Stimulated activated CD8-positive, alpha-beta memory T cell treated with anti-CD3 and anti-CD28 coated beads, Interleukin-7, amount 100 ng/mL, for 24 hours (primary cell): ENCODE measurements at places on chromosomes 1 and 21.

DNA sequence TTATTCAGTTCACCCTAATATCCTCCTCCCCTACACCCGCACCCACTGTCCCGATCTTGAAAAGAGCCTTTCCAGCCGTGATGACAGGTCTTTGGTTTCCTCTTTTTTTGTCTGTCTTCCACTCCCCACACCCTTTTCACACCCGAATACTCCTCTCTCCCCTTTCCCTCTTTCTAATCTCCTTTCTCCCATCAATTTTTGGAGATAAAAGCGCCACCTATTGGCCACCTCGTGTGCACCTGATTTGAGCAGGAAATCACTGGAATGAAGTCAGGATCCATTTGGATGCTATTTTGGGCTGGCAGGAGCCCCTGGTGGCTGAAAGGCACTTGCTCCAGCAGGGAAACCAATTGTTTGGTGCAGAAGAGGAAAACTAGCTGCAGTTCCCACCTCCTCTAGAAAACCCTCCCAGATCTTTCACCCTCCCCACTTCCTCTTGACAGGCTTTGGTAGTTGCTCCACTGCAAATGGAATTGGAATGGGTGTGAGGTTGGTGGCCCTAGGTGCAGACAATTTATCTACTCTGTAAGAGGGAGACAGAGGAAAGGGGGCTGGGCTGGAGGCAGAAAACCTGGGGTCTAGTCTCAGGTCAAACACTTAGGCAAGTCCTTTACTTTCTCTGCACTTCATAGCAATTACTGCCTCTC lies 8.4 kb downstream of the FOXE3 start:
- DNase-seq: no peak

- no peak for DNase-seq
Observed at GRCh38 chr21:16504766-16505165, 775.0 kb downstream of the USP25 start.

DNA sequence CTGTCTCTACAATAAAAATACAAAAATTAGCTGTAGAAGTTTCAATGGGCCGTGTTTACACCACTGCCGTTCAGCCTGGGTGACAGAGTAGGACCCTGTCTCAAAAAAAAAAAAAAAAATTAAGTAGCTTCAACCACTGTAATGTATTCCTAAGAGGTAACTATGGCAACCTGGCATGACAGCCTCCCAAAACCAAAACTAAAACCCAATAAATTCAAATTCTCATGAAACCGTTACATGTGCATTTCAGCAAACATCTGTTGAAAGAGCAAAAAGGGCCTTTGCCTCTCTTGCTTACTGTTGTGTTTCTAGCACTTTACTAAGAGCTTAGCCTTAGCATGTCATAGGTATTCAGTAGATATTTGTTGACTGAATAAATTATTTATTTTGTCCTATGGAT lies 33.5 kb downstream of the ODR4 start:
- no peak for DNase-seq

GRCh38 chr1:153561466-153561985 lies 4.1 kb downstream of the S100A2 start:
- no peak for DNase-seq

DNA sequence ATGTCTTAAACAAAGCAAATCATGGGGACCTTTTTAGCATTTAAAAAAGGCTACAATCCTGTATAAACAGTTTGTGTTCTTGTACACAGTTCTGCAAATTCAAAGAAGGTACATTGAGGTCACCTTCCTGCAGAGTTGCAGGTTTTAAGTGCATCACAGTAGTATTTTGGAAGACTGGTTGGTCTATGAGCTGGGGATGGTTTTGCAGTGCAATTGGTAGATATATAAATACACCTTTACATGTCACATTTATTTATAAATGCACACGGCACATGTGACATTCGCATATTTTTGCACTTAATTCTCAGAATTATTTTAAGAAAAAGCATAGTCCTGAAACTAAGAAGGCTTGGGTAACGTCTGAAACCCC lies 599 bp upstream of the ITPKB start:
- no peak for DNase-seq

GRCh38 chr21:45788637-45789506 lies 145.3 kb downstream of the PCBP3 start:
- DNase-seq: no peak

DNA sequence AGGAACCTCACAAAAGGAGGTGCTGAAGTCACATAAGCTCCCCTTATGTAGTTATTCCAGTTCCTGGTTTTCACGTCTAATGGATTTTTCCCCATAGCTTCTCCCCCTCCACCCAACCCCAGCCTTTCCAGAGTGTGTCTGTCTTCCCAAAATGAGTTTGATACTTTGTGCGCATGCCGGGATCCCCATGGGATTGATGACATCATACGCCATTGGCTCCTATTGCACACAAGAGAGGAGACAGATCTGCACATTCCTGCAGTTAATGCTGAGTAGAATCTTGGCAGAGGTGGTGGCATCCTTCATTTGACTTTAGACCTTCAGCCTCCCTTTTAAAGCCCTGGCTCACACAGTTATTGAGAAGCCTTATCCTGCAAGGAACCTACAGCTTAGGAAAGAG lies 71.4 kb downstream of the DDR2 start:
- no peak for DNase-seq

DNA sequence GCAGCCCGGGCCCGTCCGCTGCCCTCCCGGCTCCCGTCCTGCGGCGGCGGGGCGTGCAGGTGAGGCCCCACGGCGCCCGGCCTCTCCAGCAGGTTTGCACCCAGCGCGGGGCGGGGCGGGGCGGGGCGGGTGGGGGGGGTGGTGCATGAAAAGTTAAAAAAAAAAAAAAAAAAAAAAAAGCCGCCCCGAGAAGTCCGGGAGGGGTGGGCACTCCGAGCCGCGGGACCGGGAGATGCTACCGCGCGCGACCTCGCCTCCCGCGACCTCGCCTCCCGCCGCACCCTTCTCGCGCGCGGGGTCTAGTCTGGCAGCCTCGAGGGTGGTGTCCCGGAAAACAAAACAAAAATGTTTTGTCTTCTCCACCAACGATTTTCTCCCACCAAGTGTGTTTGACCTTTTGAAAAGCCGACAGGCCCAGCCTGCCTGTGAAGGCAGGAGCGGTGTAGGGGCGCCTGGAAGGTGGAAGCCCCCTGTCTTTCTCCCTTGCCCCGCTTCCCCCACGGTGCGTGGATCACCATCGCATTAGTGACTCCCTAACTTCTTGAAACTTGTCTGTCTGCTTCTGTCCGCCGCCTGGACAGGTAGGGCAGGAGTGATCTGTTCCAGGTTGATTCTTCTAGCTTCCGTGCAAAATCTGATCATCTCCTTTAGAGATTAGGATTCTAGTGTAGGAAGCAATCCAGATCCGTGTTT lies 569 bp downstream of the RCAN3 start:
- no peak for DNase-seq

DNA sequence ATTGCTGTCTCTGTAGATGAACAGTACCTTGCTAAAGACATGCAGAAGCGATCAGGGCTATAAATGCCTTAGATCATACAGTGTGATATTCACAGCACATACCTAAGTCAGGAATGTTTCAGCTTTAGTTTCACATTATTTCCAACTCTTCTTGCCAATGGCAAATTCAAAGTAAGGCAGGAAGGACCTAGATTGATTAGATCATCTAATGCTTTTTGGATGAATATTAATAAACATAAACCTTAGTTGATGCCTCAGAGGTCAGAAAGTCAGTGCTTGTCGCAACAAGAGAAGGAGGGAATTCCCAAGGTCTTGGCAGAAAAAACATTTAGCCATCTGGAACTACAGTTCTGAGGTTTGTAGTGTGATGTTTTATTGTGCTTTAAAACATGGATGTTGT lies 122.3 kb downstream of the TNFSF18 start:
- DNase-seq: no peak

- DNase-seq: no peak
Observed at GRCh38 chr1:27332536-27333281, 9.1 kb upstream of the SYTL1 start.

DNA sequence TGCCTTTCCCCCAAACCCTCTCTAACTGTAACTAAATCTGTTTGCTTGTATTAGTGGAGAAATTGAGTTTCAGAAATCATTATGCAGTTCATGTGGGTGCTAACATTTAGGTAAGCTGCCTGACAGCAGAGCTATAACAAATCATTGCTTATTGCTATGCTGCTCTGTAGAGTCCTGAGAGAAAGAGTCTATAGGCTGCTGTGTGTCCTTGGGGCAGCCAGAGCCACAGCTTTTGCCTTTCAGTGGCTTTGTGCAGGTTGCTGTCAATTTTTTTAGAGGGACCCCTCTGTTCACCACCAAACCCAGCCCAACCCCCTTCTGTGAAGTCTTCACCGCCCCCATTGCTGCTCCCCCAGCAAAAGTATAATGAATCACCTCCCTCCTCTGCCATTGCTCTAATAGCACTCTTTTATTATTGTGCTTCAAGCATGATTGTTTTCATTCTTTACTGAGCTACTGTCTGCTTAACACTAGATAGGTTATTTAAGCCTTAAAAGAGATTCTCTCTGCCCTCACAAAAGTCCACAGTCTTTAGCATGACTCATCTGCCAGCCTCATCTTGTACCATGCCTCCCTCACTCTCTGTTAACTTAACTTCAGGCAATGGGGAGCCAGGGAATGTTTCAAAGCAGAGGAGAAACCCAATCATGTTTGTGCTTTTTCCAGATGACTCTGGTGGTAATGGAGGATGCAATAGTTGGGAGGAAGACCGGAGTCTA lies 38.6 kb downstream of the DIRAS3 start:
- no peak for DNase-seq

DNA sequence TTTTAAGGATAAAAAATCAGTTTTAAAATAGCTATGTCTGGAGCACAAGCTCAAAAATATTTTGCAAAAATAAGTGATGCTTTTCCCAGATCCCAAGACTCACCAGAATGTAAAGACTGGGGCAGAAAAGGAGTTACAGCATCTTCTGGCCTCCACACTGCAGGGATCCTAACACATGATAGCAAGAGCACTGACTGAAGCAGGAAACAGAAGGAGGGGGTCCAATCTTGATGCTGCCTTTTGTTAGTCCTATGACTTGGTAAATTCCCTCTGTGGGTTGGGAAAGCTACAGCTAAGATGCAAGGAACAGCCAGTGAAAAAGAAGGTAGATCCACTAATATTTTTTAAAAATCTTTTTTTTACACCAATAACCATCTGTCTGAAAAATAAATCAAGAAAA lies 54.2 kb upstream of the TNR start:
- no peak for DNase-seq
